ENCODE measurements at places on chromosomes 3 and 15.

GRCh38 chr3:183975981-183976662 is 41.6 kb downstream of the ABCC5 start:
- no peak for DNase-seq

DNA sequence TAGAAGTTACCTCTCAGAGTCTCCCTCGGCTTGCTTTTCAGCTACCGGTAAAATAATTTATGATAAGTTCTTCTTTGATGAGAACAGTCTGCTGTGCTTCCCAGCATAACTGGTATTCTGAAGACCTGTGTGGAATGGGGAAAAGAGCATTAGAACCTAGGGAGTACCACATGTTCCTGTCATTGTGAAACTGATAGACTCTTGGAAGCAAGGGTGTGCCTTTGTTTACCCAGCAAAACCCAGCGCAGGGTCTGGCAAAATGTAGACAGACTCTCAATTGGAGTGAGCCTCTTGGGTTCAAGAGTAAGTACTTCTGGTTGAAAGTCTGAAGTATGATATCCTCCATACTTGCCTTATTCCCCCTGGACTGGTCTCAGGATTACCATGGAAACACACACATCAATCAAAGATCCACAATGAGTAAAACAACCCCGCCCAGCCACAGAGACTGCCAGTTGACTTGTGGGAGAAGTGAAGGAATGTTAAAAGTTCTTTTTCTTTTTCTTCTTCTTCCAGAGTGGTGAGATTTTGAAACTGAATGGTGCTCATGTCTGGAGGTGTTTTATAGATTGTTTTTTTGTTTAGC is 652.4 kb upstream of the NAALADL2 start:
- peak; percentile 13 for DNase-seq

DNA sequence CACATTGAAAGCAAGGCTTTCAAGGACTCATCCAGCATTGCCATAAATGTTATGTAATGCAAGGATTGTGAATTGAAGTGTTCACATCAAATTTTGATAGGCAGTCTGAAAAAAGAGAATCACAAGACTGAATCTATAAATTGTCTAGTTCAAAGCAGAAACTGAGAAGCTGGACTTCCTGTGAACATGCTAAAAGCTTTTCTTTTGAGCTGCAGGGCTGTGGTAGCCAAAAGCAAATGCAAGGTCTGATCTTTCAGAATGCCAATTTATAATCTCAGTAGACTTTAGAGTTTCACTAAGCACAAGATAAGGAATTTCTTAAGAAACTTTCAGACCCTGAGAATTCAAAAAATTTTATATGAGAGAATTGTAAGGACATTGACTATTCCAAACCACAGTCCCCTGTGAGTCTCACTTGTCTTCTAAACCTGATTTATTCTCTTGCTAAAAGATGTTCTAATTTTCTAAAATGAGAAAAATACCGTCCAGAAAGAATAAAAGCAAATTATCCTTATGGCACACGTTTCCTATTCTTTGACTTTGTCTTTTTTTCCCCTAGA is 1700.3 kb downstream of the OTOL1 start:
- no peak for DNase-seq

DNA sequence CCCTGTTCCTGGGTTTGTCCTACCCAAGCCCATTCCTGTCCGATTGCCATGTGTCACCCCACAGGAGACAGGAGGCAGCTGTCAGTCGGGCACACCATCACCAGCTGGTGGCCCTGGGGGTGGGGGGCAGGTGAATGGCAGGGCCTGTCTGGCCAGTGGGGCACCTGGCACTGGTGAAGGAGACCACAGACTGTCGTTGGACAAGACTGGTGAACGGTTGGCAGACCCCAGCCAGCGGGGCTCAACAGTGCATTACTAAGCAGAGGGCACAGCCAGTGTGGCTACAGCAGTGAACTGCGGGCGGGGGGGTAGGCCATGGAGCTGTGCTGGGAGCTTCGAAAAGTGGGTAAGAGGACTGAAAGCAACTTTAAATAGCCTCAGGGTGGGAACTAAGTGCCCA is 2.1 kb downstream of the SEMA7A start:
- DNase-seq, result no peak

DNA sequence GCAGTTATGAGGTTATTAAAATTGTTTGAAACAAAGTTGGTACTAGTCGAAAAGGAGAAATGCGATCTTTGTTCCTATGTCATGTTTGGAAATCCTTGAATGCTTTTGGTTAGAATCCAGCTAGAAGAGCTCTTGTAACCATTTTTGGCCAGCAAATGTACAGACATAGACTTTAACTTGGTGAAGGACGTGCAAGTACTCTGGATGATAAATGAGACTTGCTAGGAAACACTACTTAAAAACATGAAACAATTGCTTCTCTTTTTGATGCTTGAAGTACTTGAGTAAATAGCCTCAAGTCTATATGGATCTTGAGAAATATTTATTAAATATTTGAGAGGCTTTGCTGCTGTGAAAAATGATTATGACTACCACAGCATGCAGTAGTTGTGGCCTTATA is 95.8 kb downstream of the CADM2 start:
- no peak for DNase-seq

- peak; percentile 86 for DNase-seq
These were observed 53.2 kb downstream of the PGPEP1L start for GRCh38 chr15:98954411-98954810.

Data from AG08396 (cell line).